ENCODE measurements at places on chromosomes 5 and 9.

DNA sequence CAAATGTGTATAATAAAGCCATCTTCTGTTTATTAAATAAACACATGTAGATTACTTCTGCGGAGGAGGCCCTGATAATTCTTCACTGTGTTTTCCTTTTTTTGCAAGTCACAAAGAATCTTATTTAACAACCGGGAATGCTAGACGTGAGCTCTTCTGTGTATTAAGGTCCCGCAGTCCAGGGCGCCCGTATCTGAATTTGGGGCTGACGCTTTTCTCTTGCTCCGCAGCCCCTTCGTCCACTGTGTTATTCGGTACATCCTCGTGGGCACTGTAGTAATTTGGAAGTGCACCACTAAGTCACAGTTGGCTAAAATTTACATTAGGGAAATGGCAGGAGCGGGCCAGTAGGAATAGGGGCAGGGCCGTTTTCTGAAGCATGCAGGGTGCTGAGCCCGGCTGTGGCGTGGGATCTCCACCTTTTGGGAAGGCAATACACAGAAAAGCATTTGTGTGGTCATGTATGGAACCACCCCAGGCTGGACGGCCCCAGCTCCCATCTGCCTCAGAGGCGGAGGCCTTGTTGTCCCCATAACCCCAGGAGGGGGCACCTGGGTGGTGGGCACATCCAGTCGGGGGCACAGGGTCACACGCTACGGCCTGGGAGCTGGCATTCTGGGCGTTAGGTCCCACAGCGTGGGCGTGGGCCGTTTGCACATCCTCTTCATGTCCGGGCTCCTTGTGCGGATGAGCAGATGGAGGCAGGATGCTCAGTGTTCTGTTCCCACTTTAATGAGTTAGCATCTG is 258.7 kb upstream of the IRX4 start:
- no peak for DNase-seq

GRCh38 chr5:42520957-42521356 is 97.7 kb downstream of the GHR start:
- DNase-seq = no peak

GRCh38 chr5:61273279-61273975 is 58.6 kb upstream of the ZSWIM6 start:
- no peak for DNase-seq

DNA sequence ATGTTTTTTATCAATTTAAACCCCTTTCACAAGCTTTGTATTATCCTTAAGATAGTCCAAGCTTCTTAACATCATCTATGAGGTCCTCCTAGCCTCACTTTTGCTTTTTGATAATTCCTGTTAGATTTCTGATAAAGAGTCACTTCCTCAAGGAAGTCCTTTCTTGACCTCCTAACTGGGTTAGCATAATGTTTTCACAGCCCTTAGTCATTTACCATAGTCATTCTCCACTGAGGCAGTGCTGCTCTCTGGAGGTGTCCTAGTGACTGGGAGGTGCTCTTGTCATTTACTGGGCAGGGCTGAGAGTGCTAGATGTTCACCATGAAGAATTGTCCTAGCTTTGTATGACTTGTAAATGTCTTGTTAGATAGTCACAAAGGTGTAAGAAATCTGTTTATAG is 26.4 kb downstream of the TNPO1 start:
- no peak for DNase-seq
